ENCODE measurements at places on chromosomes 6 and 20.
A peak's percentile ranks its signal among the peaks of the same experiment; 100 is the strongest.

DNA sequence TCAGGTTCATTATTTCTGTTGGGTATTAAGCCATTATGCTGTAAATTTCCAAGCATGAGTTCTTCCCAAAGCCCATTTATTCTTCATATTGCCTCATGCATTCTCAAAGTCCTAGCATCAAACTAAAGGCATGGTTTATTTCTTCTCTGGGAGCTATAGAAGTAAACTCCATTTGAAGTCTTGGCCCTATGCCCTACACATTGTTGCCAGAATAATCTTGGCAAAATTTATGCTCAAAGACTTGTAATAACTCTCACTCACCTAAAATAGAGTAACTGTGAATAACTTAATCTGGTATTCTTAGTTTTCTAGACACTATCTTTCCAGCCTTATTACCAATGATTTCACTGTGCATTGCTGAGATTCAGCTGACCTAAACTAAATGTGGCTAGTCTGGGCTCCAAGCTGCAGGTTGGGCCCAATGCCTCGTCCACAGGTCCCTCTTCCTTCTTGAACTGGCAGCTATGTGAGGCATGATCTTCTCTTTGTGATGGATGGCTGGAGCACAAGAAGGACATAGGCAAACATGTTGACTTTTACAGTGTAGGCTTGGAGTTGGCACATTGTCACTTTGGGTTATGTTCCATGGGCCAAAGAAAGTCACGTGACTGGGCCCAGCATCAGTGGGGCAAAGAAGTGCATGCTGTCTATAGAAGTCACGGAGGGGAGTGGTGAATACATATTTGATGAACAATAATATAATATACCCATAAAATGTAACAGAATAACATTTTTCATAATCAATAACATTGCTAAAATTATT, 39.1 kb upstream of the ANKEF1 start:
- DNase-seq = no peak

GRCh38 chr6:14046476-14047068, 71.0 kb upstream of the CD83 start:
- no peak for DNase-seq

- DNase-seq = no peak
Observed at GRCh38 chr6:84615113-84615850, 149.1 kb downstream of the TBX18 start.

GRCh38 chr6:32415521-32416019, 8.6 kb upstream of the BTNL2 start:
- DNase-seq = peak; percentile 74

- DNase-seq = no peak
Observed at GRCh38 chr6:80769106-80769505, 662.6 kb downstream of the BCKDHB start.

DNA sequence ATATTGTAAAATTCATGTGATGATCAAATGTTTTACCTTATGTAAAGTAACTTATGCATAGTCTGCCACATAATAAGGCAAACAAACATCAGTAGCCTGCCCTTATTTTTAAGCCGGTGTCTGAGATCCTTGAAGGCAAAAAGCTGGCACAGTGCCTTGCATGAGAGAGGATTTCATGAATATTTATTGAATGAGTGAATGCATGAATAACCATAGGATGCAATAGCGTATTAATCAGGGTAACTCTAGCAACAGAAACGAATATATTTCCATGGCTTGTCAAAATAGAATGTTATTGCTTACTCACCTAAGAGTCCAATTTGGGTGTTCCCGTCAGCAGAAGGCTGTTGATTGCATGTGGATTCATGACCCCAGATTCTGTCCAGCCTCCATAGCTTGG, 34.9 kb downstream of the BTBD3 start:
- no peak for DNase-seq

DNA sequence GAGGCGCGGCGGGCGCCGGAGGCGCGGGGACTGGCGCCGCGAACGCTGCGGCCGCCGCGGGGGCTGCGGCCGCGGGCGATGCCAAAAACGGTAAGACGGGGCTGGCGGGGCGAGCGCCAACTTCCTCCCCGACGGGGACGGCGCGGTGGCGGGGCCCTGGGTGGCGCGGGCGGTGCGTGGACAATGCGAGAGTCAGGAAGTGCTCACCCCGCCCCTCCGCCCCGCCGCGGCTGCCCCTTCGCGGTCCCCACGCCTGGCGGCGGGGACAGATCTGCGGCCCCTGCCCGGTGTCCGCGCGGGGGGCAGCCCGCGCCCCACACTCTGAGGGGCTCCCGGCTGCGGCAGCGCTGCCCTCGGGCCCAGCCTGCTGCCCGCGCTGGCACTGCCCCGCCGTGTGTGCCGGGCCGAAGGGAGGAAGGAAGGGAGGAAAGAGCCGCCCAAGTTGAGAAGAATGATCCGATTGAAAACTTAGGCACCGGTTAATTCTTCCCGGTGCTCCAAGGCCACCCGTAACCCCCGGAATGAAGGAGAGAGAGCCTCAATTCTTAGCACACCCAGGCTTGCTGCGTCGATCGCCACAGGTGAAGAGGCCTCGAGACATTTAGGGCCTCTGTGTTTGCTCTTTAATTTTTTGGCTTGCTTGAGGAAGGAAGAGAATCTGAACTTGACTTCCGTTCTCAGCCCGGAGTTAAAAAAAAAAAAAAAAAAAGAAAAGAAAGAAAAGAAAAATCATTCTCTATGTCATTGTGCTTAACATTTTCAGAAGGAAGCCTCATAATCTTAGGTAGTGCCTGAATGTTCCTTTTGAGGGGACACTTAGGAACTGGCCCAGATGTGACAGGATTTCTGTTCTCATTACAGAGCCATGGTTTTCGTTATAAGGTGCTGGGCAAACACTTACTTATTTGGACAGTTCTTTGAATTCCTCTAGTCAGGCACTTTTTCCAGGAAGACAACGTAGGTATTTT, 982 bp downstream of the HECA start:
- DNase-seq = peak; percentile 86
